ENCODE measurements at places on chromosomes 12 and 14. TPM values are rescaled to one million over a fixed set of nuclear protein-coding genes. Genes with fewer than 3 reads are reported as not detected.

The SIX4 gene
- total RNA-seq: 28.8 TPM

The KCNH3 gene
- not detected for total RNA-seq

The FGF6 gene
- not detected for total RNA-seq

- DNase-seq: no peak
Measured at GRCh38 chr12:51442324-51442723, 17.7 kb downstream of the SLC4A8 start.

DNA sequence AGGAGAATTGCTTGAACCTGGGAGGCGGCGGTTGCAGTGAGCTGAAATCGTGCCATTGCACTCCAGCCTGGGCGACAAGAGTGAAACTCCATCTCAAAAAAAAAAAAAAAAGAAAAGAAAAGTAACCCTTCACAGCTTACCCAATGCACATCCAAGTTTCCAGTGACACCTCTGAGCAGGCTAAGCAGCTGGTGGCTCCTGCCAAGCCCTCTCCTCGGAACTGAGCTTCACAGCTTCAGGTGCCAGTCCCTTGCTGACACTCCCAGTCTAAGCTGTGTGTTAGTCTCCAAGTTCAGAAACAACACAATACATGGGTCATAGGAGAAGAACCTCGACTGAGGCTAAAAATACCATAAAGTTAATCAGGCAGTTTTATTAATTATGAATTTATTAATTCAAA, 7.9 kb downstream of the CD9 start:
- DNase-seq: no peak

DNA sequence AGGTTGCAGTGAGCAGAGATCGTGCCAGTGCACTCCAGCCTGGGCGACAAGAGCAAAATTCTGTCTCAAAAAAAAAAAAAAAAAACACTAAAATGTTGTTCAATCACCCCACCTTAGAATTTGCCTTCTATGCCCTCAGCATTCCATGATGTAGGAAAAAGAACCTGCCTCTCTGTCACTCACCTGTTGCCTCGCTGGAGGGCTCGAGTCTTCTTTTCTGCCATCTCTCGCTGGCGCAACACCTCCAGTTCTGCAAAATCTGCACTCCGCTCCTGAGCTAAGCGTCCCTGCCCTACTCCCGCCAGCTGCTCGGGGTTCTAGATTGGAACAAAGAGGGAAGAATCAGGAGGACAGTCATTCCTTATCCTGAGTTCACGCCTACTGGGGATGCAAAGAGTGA, 17.9 kb downstream of the TIMELESS start:
- DNase-seq: no peak

DNA sequence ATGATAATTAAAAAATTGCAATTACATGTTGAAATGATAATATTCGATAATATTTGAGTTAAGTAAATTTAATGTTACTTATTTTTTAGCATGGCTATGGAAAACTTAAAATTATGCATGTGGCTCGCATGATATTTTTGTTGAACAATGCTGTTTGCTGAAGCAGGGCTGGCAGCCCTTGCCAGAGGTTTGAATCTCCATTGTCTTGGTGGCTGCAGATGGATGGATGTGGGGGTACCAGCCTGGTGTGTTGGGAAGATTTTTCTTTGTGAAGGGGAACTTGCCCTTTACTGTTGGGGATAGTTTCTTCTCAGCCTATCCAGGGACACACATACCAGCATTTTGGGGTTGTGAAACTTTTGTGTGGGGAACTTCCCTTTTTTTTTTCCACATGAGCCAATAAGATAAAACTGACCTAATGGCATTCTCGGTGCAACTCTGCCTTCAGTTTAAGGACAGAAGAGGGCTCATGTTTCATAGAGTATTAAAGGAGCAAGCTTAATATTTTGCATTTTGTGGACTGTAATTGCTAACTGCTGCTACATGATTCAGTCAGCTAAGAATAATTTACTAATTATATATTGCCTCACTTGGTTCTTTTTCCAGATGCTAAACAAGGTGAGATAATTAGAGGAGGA, 8.8 kb downstream of the RASSF3 start:
- no peak for DNase-seq

All from neural progenitor cell (in vitro differentiated cells).